ENCODE measurements at places on chromosomes 3 and 15. TPM values are rescaled to one million over a fixed set of nuclear protein-coding genes. Genes with fewer than 3 reads are reported as not detected.

Gene TMEM212
- polyA plus RNA-seq, result 0.09 TPM

Gene C3orf33
- 10.9 TPM for polyA plus RNA-seq

Gene CYFIP1
- polyA plus RNA-seq, result 73.2 TPM

Gene OCA2
- 2.7 TPM for polyA plus RNA-seq

Gene RPUSD2
- 8.5 TPM for polyA plus RNA-seq

Gene GPR27
- 7.2 TPM for polyA plus RNA-seq

Gene A4GNT
- 0.64 TPM for polyA plus RNA-seq

Gene TPRG1
- polyA plus RNA-seq, result 1.3 TPM

Gene CTDSPL2
- polyA plus RNA-seq, result 70.7 TPM

Gene ATP13A5
- 0.11 TPM for polyA plus RNA-seq

Gene NANOGP8
- 0.35 TPM for polyA plus RNA-seq

Gene SI
- 0.10 TPM for polyA plus RNA-seq
